SK-N-SH treated with all-trans-retinoic acid at 6 μM for 48 hours (cell line): ENCODE measurements at places on chromosomes 5 and 9.

GRCh38 chr5:118548761-118549720 is 439.3 kb downstream of the DTWD2 start:
- ATAC-seq: no peak

DNA sequence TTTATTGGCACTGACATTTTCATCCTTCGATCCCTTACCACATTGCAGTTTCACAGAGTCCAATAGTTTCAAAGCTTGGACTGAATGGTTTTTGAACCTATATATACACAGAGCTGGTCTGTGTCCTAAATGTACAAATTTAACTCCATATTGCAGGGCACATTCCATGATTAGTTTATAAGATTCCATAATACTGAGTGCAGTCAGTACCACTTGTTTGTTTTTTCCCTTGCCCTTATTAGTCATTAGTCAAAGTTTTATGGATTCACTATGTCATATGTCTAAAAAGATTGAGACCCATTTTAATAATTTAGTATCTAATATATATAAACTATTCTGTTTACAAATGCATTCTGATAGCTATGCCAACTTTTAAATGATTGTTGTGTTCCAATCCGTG is 654.8 kb upstream of the MEF2C start:
- no peak for ATAC-seq

GRCh38 chr5:147170603-147171002 is 64.2 kb upstream of the STK32A start:
- no peak for ATAC-seq

DNA sequence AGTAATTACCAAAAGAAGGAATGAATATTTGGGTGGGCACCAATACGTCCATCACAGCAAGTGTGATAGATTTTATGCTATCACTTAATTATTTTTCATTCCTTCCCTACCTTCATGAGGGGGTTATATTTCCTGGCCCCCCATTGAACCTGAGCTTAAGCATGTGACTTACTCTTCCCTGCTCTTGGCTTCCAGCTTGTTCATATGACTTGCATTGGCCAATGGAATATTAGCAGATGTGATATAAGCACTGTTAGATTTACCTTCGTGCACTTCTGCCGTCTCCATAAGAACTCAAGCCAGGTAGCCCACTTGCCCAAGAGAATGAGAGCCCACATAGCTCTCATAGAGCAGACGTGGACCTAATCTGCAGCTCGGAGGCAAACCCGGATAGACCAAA is 99.1 kb upstream of the SMARCA2 start:
- ATAC-seq: peak; percentile 49; the same call in 2 of the 3 replicates

GRCh38 chr5:107290780-107291398 is 379.8 kb downstream of the EFNA5 start:
- no peak for ATAC-seq

DNA sequence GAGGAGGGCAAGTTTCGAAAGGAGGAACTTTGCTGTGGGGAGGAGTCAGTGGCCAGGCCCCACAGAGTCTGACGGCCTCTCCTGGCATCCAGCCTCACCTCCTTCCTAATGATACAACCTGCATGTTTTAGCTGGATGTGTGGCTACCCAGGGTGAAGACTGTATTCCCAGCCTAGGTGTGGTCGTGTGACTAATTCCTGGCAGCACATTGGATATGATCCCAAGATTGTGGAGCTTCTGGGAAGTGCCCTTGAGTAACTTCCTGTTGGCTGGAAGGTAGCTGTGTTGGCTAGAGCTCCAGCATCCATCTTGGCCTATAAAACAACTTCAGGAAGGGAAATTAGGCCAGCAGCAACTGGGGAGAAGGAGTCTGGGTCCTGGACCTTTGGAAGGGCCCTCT is 19.0 kb upstream of the LPCAT1 start:
- no peak for ATAC-seq

DNA sequence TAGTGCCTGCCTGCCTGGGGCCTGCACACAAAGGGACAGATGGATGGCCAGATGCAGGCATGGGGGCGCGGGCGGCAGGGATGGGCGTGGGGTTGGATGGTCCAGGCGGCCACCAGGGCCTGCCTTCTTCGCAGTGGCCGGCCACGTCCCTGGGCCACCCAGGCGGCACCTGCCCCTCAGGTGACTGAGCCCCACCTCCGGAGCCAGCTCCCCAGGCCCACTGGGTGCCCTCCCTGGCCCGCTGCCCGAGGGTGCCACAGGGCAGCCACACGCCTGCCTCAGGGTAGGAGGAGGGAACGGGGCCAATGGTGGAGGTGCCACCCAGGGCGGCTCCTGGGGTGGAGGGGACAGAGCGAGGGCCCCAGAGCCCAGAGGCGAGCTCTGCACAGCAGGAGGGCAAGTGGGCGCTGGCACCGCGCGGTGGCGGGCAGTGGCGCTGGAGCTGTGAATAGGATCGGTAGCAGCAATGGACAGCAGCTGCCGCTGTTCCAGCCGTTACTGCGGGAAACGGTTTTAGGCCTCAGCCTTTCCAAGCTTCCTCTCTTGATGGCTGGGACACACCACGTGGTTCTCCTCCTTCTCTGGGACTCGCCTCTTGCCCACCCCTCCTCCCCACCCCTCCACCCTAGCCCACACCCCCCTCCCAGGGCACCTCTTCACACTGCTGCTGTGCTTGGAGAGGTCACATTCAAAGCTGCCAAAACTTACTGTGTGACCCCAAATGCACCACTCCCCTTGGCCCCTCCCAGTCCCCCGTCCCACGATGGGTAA is 19.1 kb downstream of the LHX3 start:
- ATAC-seq: no peak

- no peak for ATAC-seq
Measured at GRCh38 chr5:68359699-68360098, 144.1 kb downstream of the PIK3R1 start.
